ENCODE measurements at places on chromosomes 11 and 22. TPM values are rescaled to one million over a fixed set of nuclear protein-coding genes. Genes with fewer than 3 reads are reported as not detected.

GRCh38 chr11:8834379-8834778 lies 76.6 kb upstream of the AKIP1 start:
- H3K36me3 ChIP-seq, result no peaks in the 10 kb centered on the region
- no peak overlapping the region for H3K4me3 ChIP-seq

Gene YAP1
- 89.4 TPM for total RNA-seq

DNA sequence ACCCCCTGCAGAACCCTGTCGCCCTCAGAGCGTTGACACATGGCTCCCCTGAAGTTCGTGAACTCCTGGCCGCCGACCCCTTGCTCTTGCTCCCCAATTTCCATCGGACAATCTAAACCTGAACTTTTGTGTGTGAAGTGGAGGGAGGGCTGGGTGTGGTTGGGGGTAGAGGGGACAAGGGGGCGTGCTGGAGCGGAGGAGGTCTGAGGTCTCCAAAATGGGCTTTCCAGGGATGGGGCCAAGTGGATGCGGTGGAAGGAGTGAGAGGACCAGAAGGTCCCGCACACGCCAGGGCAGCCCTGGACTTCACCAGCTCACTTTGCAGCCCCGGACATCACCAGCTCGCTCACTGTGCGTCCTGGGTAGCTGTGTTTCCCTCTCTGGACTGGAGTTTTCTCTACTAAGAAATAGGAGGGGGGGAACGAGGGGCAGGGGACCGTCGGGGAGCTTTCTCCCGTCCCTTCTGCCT lies 18.6 kb downstream of the CREB3L1 start:
- H3K27ac ChIP-seq, result no peak overlapping the region
- H3K27me3 ChIP-seq, result no peaks in the 10 kb centered on the region
- DNase-seq, result no peak
- H3K4me1 ChIP-seq, result peaks cover 10% of the 10 kb centered on the region
- H3K36me3 ChIP-seq, result no peaks in the 10 kb centered on the region

- no peak overlapping the region for H3K27ac ChIP-seq
- no peak for DNase-seq
- no peaks in the 10 kb centered on the region for H3K4me1 ChIP-seq
- no peak overlapping the region for H3K4me3 ChIP-seq
Observed at GRCh38 chr11:73715541-73715940, 45.3 kb downstream of the RAB6A start.

GRCh38 chr11:123601136-123601535 lies 53.3 kb downstream of the SCN3B start:
- no peak overlapping the region for H3K27ac ChIP-seq
- H3K4me3 ChIP-seq, result no peak overlapping the region
- no peaks in the 10 kb centered on the region for H3K4me1 ChIP-seq
- no peaks in the 10 kb centered on the region for H3K36me3 ChIP-seq
- DNase-seq, result no peak
- H3K27me3 ChIP-seq, result no peaks in the 10 kb centered on the region

- peaks cover 14% of the 10 kb centered on the region for H3K4me1 ChIP-seq
- peak overlapping the region; percentile 60 for H3K27ac ChIP-seq
- no peaks in the 10 kb centered on the region for H3K36me3 ChIP-seq
- H3K4me3 ChIP-seq, result no peak overlapping the region
- H3K27me3 ChIP-seq, result no peaks in the 10 kb centered on the region
- peak; percentile 38 for DNase-seq
Observed at GRCh38 chr22:31044262-31044861, 36.8 kb upstream of the SMTN start.

DNA sequence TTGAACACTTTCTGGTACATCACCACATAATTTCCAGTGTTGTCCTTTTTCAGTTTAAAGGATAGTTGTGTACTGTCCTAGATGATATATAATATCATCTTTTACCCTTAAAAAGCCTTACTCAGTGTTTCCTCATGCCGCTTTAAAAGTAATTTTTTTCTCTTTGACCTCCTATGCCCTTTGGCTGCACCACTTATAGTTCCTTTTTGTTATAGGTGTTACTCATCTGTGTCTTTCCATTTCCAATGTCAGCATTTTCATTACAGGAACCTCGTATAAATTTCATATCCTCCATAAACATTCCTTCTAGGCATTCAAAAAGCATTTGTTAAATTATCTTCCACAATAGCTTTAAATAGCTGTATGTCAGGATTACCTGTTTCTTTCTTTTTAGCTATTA lies 40.8 kb downstream of the USP47 start:
- H3K4me1 ChIP-seq, result peaks cover 6% of the 10 kb centered on the region
- H3K27me3 ChIP-seq, result no peaks in the 10 kb centered on the region

- no peaks in the 10 kb centered on the region for H3K36me3 ChIP-seq
- DNase-seq, result no peak
- H3K4me1 ChIP-seq, result no peaks in the 10 kb centered on the region
- H3K27me3 ChIP-seq, result no peaks in the 10 kb centered on the region
- no peak overlapping the region for H3K4me3 ChIP-seq
- no peak overlapping the region for H3K27ac ChIP-seq
Observed at GRCh38 chr11:131800452-131800851, 430.0 kb downstream of the NTM start.

Gene ACER3
- total RNA-seq, result 2.5 TPM

GRCh38 chr22:27867953-27868731 lies 50.9 kb downstream of the PITPNB start:
- DNase-seq, result no peak
- no peaks in the 10 kb centered on the region for H3K27me3 ChIP-seq
- H3K4me3 ChIP-seq, result no peak overlapping the region
- H3K27ac ChIP-seq, result peak overlapping the region; percentile 80

DNA sequence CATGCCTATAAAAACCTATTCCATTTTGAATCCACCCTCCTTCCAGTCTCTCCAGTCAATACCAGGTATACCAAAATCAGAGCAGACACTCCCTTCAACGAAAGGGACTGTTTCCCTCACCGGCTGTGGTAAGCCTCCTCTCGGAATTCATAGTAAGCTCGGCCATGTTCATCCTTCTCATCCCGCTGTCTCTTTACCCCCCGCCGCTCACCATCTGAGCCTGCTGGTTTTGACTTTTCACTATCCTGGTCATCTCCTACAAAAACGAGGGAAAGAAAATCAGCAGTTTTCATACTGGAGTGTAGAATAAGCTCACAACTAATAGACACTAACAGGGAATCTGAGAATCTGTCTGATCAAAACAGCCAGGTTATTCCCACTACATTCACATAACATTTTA lies 3.1 kb downstream of the HNRNPUL2 start:
- peak overlapping the region; percentile 79 for H3K4me3 ChIP-seq
- peak overlapping the region; percentile 94 for H3K27ac ChIP-seq
- no peaks in the 10 kb centered on the region for H3K27me3 ChIP-seq
- peaks cover 8% of the 10 kb centered on the region for H3K36me3 ChIP-seq
- DNase-seq, result no peak

GRCh38 chr11:104015649-104016415 lies 20.6 kb upstream of the DDI1 start:
- no peak overlapping the region for H3K4me3 ChIP-seq
- H3K27ac ChIP-seq, result no peak overlapping the region
- no peak for DNase-seq
- no peaks in the 10 kb centered on the region for H3K36me3 ChIP-seq

- peak overlapping the region; percentile 97 for H3K27ac ChIP-seq
- no peaks in the 10 kb centered on the region for H3K27me3 ChIP-seq
- peaks cover 9% of the 10 kb centered on the region for H3K4me1 ChIP-seq
Observed at GRCh38 chr22:31945971-31946680, 1.8 kb downstream of the YWHAH start.

Gene GALR3
- total RNA-seq, result not detected

DNA sequence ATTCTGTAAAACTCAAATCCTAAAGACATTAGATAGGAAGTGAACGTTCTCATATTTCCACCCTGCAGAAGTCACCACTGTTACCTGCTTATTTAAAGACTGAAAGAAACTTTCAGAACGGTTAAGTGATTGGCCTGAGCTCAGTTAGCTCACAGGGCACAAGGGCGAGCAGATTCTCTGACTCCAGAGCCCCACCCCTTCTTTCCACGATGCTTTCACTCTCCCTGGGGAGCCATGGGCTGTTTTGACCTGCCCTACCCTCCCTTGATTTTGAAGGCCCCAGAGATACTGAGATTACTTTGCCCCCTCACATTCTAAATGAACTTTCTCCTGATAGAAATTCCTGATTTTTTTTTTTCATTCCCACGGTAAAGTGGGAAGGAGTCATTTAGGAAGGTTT lies 33.9 kb downstream of the ARHGAP1 start:
- H3K4me3 ChIP-seq, result no peak overlapping the region
- H3K4me1 ChIP-seq, result peaks cover 17% of the 10 kb centered on the region
- DNase-seq, result peak; percentile 46
- H3K36me3 ChIP-seq, result peaks cover 3% of the 10 kb centered on the region

DNA sequence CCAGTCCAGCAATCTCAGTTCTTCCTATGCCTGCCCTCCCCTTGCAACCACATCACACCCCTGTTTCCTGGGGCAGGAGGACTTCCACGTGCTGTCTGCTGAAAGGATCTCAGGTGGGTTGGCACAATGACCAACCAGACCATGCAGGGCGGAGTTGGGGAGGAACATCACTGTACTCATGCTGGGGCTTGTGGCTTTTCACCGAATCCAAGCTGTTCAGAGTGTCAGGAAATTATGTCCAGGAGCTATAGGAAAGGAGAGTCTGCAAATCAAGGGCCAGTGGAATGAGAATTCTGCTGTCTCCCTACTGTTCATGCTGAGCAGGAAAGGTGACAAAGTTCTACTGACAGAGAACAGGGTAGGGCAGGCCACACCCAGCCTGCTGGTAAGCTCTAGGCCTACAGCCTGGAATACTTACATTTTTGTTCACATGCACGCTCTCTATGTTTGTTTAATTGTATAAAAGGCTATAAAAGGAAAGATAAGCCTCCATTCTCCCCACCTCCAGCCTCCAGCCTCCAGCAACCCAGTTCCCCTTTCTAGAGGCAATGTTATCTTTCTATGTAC lies 1.7 kb upstream of the PLAAT2 start:
- H3K4me1 ChIP-seq, result peaks cover 9% of the 10 kb centered on the region
- H3K27me3 ChIP-seq, result no peaks in the 10 kb centered on the region
- H3K4me3 ChIP-seq, result no peak overlapping the region
- no peak overlapping the region for H3K27ac ChIP-seq
- no peak for DNase-seq

Gene WNT7B
- total RNA-seq, result not detected

Gene CLCF1
- 1.6 TPM for total RNA-seq

GRCh38 chr11:121466063-121466794 lies 13.5 kb upstream of the SORL1-AS1 start:
- H3K4me1 ChIP-seq, result no peaks in the 10 kb centered on the region
- H3K27ac ChIP-seq, result no peak overlapping the region
- H3K27me3 ChIP-seq, result no peaks in the 10 kb centered on the region
- DNase-seq, result peak; percentile 74

Gene RTN4R
- not detected for total RNA-seq

Gene TNKS1BP1
- total RNA-seq, result 165 TPM

DNA sequence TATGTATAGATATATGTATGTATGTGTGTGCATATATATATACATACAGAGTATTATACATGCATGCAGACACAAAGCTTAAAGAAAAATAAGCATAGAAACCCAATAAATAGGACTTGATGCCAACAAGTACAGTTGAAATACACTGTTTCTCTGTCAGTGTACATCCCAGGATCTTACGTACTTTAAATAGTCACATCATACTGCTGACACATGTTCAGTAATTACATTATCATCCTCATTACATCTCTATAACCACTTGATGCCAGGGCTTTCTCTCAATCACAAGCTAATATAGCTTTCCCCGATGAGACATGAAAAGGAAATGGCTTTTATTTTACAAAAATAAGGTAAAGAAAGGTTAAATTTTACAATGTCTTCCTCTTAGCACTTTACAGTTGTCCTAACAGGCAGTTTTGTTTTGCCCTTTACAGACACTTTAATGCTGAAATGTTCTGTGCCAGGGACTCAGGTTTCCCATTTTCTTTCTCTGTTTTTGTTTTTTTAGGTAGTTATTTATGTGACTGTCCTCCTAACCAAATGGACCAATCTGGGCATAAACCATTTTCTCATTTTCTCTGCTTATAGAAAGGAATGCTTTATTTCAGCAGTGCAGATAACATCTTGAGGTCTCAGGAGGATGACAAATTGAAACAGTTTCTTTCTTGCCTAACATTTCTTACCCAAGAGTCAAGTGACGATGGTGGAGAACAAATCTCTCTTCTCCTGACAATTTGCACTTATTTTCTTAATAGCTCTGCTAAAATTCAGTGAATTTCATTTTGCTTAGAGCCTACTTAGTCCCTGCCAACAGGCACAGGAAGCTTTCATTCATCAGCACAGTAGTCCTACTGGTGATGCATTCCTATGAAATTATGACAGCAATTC lies 350.2 kb downstream of the TTC28 start:
- no peak overlapping the region for H3K4me3 ChIP-seq
- no peak for DNase-seq
- no peaks in the 10 kb centered on the region for H3K36me3 ChIP-seq
- peaks cover 30% of the 10 kb centered on the region for H3K4me1 ChIP-seq
- no peaks in the 10 kb centered on the region for H3K27me3 ChIP-seq
- no peak overlapping the region for H3K27ac ChIP-seq

- H3K4me1 ChIP-seq, result peaks cover 35% of the 10 kb centered on the region
- no peak overlapping the region for H3K27ac ChIP-seq
- H3K36me3 ChIP-seq, result no peaks in the 10 kb centered on the region
- no peak for DNase-seq
- H3K4me3 ChIP-seq, result no peak overlapping the region
Observed at GRCh38 chr11:64303109-64304031, 2.0 kb upstream of the ESRRA start.

DNA sequence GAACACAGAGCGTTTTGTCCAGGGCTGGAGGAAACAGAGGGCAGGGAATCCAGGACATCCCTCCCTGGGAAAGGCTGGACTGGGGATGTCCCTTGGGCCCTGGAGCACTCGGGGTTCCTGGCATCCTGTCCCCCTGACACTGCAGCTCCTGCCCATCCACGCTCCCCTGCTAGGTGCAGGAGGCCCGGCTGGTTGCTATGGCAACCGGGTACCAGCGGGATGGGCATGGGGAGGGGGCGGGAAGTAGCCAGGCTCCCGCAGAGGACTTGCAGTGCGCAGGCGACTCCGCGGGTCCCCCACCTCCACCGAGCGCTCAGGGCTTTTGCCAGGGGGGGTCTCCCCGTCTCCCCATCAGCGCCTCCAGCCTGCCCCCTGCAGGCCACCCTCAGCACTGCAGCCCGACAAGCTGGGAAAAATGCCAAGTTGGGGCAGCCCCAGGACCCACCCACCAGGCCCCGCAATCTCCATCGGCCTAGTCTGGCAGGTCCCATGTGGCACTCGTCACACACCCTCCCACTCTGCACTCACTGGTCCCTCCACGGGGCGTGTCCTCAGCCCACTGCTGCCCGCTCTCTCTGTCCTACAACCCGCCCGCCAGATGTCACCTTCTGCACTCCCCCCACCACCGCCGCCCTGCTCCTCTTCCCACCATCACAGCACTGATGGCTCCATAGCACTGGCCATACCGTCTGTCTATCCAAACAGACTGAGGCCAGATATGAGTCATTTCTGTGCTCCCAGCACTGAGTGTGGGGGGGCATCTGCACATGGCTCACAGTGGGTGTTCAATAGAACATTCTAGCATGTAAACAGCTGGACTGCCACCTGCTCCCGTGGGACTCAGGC lies 31.5 kb downstream of the KIAA0930 start:
- no peaks in the 10 kb centered on the region for H3K27me3 ChIP-seq
- no peaks in the 10 kb centered on the region for H3K36me3 ChIP-seq
- DNase-seq, result no peak
- H3K4me3 ChIP-seq, result no peak overlapping the region
- no peak overlapping the region for H3K27ac ChIP-seq

Gene NAALAD2
- total RNA-seq, result 0.20 TPM

Gene HIC2
- total RNA-seq, result 1.7 TPM

- no peaks in the 10 kb centered on the region for H3K27me3 ChIP-seq
- H3K36me3 ChIP-seq, result no peaks in the 10 kb centered on the region
- H3K4me1 ChIP-seq, result no peaks in the 10 kb centered on the region
- no peak overlapping the region for H3K27ac ChIP-seq
Observed at GRCh38 chr22:49077036-49077393, 750.7 kb downstream of the BRD1 start.

- peaks cover 3% of the 10 kb centered on the region for H3K4me1 ChIP-seq
- no peak overlapping the region for H3K27ac ChIP-seq
- no peak overlapping the region for H3K4me3 ChIP-seq
- H3K27me3 ChIP-seq, result no peaks in the 10 kb centered on the region
- no peak for DNase-seq
Observed at GRCh38 chr11:110380836-110381622, 48.7 kb upstream of the FDX1 start.
